ENCODE measurements at places on chromosomes 5 and 9. TPM values are rescaled to one million over a fixed set of nuclear protein-coding genes. Genes with fewer than 3 reads are reported as not detected.

DNA sequence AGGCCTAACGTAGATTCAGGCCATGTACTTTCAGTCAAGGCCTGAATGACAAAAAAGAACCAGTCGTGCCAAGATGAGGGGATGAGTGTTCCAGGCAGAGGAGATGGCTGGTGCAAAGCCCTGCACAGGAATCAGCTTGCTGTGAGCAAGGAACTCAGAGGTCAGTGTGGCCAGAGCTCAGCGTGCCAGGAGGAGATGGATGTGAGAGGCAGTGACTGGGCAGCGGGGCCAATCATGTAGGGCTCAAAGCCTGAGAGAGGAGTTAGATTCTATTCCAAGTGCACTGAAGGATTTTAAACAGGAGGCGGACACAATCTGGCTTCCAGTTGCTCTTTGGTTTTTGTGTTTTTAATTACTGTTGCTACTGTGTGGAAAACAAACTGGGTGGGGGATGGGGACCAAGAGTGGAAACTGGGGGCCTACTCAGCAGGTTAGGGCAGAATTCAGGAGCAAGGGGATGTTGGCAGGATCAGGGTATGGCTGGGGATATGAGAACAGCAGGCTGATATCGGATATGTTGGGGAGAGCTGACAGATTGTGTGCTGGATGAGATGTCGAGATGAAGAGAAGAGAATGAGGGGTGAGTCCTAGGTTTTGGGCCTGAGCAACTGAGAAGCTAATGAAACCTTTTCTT lies 64.3 kb downstream of the ANGPTL2 start:
- DNase-seq, result peak; percentile 64

GRCh38 chr5:33995865-33996264 lies 11.4 kb upstream of the SLC45A2 start:
- no peak for DNase-seq

- no peak for DNase-seq
These were observed 244.7 kb downstream of the PIK3R1 start for GRCh38 chr5:68460147-68460798.

DNA sequence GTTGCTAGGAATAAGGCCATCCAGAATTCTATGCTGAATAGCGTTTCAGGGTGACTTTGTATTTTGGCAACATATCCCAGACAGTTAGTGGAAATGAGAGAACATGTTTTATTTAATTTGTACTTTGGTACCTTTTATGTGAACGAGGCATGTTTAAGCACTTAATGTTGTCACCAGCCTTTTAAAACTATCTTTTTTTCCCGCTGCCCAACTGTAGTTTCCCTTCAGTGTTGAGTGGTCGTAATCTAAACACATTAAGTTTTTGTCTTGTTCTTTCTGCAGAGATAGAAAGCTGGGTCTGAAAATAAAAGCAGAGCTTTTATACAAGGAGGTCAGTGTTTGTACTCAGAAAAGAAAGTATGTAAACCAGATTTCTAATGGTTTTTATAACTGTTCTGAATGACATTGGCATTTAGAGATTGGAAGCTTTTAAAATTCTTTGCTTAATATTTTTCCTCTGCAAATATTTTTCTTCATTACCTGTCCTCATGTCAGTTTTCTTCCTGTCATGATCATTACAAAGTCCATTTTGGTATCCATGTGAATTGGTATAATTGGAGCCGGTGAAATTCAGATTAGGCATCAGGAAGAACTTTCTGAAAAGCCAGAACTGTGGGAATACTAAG lies 100.7 kb downstream of the ARHGEF28 start:
- DNase-seq, result no peak

GRCh38 chr5:151270599-151270998 lies 17.6 kb downstream of the GM2A start:
- DNase-seq, result no peak

Gene PCDHGB1
- 7.8 TPM for total RNA-seq
